Cardiac muscle cell (in vitro differentiated cells and primary cell): ENCODE measurements at places on chromosomes 3 and 15. TPM values are rescaled to one million over a fixed set of nuclear protein-coding genes. Genes with fewer than 3 reads are reported as not detected.

GRCh38 chr3:173221010-173221409 lies 80.0 kb upstream of the SPATA16 start:
- no peaks in the 10 kb centered on the region for H3K4me1 ChIP-seq
- no peak for DNase-seq

DNA sequence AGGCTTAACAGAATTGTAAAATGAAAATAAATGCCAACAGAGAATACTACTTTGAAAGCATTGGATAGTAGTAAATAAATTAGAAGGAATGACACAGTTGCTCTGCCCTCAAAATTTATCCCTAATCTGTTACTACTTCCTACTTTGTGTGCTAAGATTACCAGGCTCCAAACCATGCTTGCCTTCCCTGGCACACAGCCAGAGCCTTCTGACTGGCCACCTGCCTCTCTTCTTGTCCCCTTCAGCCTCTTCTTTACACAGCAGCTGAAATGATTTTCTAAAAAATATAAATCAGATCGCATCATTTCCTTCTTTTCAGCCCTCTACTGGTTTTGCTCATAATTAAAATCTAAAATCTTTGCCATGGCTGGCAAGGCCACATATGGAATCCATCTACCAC lies 334.1 kb downstream of the FHIT start:
- DNase-seq: peak; percentile 33
- no peak overlapping the region for H3K27ac ChIP-seq
- no peaks in the 10 kb centered on the region for H3K27me3 ChIP-seq
- H3K4me1 ChIP-seq: no peaks in the 10 kb centered on the region
- no peaks in the 10 kb centered on the region for H3K36me3 ChIP-seq

FHIT gene
- total RNA-seq: 3.4 and 12.5 TPM in 2 replicates

GRCh38 chr15:72758182-72758581 lies 25.4 kb downstream of the ADPGK start:
- H3K36me3 ChIP-seq: peaks cover 29% of the 10 kb centered on the region
- no peak overlapping the region for H3K27ac ChIP-seq
- no peaks in the 10 kb centered on the region for H3K27me3 ChIP-seq
- no peaks in the 10 kb centered on the region for H3K4me1 ChIP-seq
- no peak overlapping the region for H3K4me3 ChIP-seq
- peak; percentile 93 for DNase-seq

DNA sequence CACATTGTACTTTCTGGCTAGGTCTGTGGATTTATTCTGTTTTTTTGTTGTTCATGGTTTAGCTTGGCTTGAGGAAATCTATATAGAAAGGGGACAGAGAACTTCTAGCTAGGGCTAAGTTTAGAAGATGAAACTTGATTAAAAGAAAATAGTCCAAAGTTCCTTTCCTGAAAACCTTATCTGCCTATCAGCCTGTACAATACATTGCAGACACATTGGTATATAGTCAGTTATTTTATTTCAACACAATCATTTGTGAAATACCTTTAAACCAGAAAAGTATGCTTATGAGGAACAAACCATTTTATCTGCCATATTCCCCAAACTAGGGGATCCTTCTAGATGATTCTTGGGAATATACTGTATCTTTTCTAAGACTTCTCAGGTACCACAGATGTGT lies 147.3 kb upstream of the CGNL1 start:
- no peak overlapping the region for H3K4me3 ChIP-seq
- no peak for DNase-seq
- H3K27ac ChIP-seq: no peak overlapping the region

DNA sequence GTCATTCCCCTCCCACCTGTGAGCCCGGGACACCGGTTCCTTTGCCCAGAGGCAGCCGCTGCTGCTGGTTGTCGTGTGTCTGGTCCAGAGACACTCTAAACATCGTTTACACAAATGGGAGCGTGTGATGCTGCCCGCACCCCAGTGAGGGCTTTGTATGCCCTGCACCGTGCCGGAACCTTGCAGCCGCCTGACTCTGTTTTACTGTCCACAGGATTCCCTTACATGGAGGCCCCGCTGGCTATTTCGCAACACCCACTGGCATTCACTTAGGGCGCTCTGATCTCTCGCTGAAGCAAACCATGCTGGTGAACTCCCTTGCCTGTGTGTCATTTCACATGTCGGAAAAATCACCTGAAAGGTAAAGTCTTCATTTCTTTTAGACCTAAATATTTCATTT lies 100.8 kb upstream of the SLC6A6 start:
- H3K27ac ChIP-seq: no peak overlapping the region
- no peak overlapping the region for H3K4me3 ChIP-seq
- no peaks in the 10 kb centered on the region for H3K36me3 ChIP-seq
- H3K4me1 ChIP-seq: no peaks in the 10 kb centered on the region
- no peaks in the 10 kb centered on the region for H3K27me3 ChIP-seq
- DNase-seq: peak; percentile 32

GRCh38 chr15:59280855-59281254 lies 74.2 kb downstream of the LDHAL6B start:
- H3K27me3 ChIP-seq: no peaks in the 10 kb centered on the region
- DNase-seq: no peak
- no peaks in the 10 kb centered on the region for H3K36me3 ChIP-seq

GOLGA8S gene
- total RNA-seq: 0.04 TPM in 1 of 2 replicates, not detected in the other

DNA sequence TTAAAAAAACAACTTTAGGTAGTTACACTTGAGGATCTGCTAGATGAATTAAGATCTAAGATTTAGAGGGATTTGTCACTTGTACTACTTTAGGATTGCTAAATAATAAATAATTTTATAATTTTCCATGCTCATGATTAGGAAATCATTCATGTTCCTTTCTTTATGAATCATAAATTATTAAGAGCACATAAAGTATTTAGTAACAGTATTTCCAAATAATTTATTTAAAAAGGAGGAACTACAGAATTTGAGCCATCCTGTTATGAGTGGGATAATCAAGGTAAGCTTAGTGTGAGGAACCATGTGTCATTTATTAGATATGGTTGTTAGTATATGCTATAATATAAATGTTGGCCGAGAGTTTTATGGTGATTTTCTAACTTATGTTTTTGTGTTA lies 37.5 kb upstream of the C3orf38 start:
- peaks cover 6% of the 10 kb centered on the region for H3K4me1 ChIP-seq
- H3K36me3 ChIP-seq: peaks cover 10% of the 10 kb centered on the region
- DNase-seq: no peak
- peak overlapping the region; percentile 52 for H3K27ac ChIP-seq

MESP2 gene
- total RNA-seq: 0.32 and 2.4 TPM in 2 replicates

- DNase-seq: no peak
- H3K36me3 ChIP-seq: no peaks in the 10 kb centered on the region
- H3K27me3 ChIP-seq: no peaks in the 10 kb centered on the region
- no peak overlapping the region for H3K4me3 ChIP-seq
Measured at GRCh38 chr3:32186097-32186496, 52.4 kb upstream of the CMTM8 start.

DNA sequence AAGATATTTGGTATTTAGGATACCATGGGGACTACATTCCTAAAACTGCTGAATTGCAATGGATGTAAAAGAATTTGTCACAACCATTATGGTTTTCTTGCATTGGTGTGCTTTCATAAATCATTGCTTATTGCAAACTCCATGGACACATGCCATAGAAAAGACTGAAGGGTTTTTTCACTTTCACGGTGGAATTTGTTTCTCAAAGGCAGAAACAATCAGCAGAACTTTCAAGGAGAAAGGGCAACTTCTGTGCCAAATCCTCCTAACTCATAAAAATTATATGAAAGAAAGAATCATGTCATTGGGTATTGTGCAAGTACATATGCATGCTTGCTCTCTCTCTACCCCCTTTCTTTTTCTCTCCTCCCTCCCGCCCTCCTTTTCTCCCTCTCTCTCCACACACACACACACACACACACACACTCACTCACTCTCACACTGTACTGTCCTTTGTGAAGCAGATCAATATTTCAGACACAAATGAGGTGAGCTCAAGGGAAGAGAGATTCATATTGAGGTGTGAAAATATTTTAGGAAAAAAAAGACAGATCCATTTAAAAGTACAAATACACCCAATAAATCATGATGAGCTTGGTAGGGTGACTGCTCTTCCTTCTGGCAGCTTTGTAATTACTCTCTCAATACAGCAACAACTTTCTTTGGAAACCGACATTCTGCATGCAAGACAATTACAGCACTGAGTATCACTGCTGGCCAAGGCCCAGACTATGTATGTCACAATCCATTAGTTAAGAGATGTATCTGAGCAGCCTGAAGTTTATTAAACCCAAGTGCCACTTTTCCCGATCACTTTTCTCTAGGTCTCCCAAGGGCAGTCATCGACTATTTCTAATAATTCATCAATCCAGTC lies 492.6 kb downstream of the TUSC7 start:
- H3K27me3 ChIP-seq: no peaks in the 10 kb centered on the region
- no peaks in the 10 kb centered on the region for H3K4me1 ChIP-seq
- no peak for DNase-seq
- H3K4me3 ChIP-seq: no peak overlapping the region
- no peak overlapping the region for H3K27ac ChIP-seq
- no peaks in the 10 kb centered on the region for H3K36me3 ChIP-seq

DNA sequence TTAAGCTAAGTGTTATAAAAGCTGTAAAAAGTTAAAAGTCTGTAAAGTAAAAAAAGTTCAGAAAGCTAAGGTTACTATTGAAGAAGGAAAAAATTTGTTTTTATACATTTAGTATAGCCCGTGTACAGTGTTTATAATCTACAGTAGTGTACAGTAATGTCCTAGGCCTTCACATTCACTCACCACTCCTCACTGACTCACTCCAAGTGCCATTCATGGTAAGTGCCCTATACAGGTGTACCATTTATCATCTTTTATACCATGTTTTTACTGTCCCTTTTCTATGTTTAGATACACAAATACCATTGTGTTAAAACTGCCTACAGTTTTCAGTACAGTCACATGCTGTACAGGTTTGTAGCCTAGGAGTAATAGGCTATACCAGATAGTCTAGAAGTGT lies 8.8 kb downstream of the CCDC71 start:
- no peaks in the 10 kb centered on the region for H3K36me3 ChIP-seq
- no peak for DNase-seq
- H3K4me3 ChIP-seq: no peak overlapping the region
- no peaks in the 10 kb centered on the region for H3K27me3 ChIP-seq
- no peaks in the 10 kb centered on the region for H3K4me1 ChIP-seq

CDC25A gene
- 12.6 and 22.0 TPM in 2 replicates for total RNA-seq

- H3K36me3 ChIP-seq: no peaks in the 10 kb centered on the region
- no peak overlapping the region for H3K4me3 ChIP-seq
- H3K4me1 ChIP-seq: peaks cover 37% of the 10 kb centered on the region
- DNase-seq: no peak
- H3K27me3 ChIP-seq: peaks cover 9% of the 10 kb centered on the region
- H3K27ac ChIP-seq: no peak overlapping the region
Measured at GRCh38 chr3:139689122-139689521, 11.3 kb upstream of the NMNAT3 start.

PDZRN3 gene
- total RNA-seq: 81.9 and 94.7 TPM in 2 replicates

DNA sequence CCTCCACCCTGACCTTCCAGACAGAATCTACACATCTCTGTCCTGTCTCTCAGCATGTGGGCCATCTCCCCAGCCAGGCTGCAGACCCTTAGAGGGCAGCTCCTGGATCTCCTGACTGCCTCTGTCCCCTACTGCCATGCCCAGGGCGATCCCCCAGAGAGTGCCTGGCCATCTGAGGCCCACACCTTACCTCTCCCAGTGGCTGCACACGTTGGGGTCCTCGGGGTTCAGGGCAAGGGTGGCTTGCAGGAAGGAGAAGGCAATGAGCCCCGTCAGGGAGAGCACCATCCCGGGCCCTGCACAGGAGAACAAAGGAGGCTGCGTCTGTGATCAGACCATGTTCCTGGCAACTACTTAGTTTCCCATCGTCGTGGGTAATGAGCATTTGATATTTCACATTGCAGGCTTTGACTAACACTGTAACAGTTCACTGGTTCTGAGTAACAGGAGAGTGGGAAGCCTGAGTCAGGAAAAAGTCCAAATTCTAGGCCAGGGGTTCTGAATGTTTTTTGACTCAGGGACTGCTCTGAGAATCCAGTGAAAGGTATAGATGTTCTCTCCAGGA lies 125.4 kb downstream of the MEGF11 start:
- peaks cover 15% of the 10 kb centered on the region for H3K4me1 ChIP-seq
- no peaks in the 10 kb centered on the region for H3K27me3 ChIP-seq
- no peak overlapping the region for H3K27ac ChIP-seq
- no peak overlapping the region for H3K4me3 ChIP-seq
- no peaks in the 10 kb centered on the region for H3K36me3 ChIP-seq

GRCh38 chr3:138937690-138938055 lies 9.3 kb downstream of the FOXL2 start:
- no peaks in the 10 kb centered on the region for H3K36me3 ChIP-seq
- H3K27ac ChIP-seq: no peak overlapping the region
- DNase-seq: no peak
- H3K4me1 ChIP-seq: peaks cover 11% of the 10 kb centered on the region

- peak; percentile 33 for DNase-seq
- H3K27ac ChIP-seq: no peak overlapping the region
- no peaks in the 10 kb centered on the region for H3K36me3 ChIP-seq
- no peak overlapping the region for H3K4me3 ChIP-seq
Measured at GRCh38 chr3:50562861-50563260, 4.7 kb downstream of the C3orf18 start.

DNA sequence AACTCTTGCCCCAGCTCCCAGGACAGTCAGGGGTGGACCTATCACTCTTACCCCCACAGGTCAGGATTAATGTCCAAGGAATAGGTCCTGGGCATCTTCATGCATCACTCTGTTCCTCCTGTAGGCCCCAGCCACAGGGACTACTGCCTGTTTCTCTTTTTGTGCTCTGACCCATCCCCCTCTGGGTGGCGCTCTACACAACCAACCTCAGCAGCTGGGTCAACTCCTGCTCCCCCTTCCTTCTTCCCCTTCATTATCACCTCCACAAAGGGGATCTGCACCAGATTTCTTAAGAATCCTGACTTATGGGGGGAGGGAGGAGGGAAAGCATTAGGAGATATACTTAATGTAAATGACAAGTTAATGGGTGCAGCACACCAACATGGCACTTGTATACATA lies 12.2 kb upstream of the TRANK1 start:
- H3K27ac ChIP-seq: no peak overlapping the region
- DNase-seq: no peak
- H3K27me3 ChIP-seq: no peaks in the 10 kb centered on the region
- peaks cover 22% of the 10 kb centered on the region for H3K4me1 ChIP-seq

CLDN11 gene
- 0.09 and 0.35 TPM in 2 replicates for total RNA-seq

DNA sequence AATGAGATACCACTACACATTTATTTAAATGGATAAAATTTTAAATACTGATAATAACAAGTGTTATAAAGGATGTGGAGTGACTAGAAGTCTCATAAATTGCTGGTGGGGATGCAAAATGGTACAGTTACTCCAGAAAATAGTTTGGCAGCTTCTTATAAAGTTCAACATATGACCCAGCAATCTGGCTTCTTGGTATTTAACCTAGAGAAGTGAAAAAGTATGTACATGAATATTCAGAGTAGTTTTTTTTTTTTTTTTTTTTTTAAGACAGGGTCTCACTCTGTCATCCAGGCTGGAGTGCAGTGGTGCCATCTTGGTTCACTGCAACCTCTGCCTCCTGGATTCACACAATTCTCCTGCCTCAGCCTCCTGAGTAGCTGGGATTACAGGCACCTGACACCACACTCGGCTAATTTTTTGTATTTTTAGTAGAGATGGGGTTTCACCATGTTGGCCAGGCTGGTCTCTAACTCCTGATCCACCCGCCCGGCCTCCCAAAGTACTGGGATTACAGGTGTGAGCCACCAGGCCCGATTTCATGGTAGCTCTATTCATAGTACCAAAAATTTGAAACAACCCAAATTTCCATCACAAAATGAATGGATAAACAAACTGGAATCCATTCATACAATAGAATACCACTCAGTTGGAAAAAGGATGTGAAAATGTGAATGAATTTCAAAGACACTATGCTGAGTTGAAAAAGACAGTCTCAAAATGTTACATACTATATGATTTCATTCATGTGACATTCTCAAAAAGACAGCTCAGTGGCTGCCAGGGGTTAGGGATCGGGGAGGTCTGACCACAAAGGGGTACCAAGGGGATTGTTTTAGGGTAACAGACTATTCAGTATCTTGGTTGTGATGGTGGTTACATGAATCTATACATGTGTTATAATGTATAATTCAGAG lies 14.4 kb downstream of the RRP9 start:
- H3K4me1 ChIP-seq: no peaks in the 10 kb centered on the region
- no peaks in the 10 kb centered on the region for H3K36me3 ChIP-seq
- DNase-seq: no peak
